AG10803 (cell line): ENCODE measurements at places on chromosomes 5 and 9.
A peak's percentile ranks its signal among the peaks of the same experiment; 100 is the strongest.

DNA sequence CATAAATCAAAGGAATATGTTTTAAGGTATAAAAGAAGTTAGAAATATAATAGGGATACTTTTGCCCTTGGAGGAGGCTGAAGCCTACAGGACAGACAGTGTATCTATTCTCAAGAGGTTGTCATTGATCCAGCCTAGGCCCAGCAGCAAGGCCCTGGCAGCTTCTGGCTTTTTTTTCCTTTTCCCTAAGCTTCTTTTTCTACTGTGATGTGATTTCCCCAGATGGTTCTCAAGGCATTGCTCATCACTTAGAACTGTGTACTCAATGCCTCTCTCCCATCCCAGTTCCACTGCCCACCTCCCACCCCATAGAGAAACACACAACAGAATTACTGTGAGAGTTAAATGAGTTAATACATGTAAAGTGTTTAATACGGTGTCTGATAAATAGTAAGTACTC is 88.6 kb downstream of the SLC44A1 start:
- peak; percentile 59 for DNase-seq

DNA sequence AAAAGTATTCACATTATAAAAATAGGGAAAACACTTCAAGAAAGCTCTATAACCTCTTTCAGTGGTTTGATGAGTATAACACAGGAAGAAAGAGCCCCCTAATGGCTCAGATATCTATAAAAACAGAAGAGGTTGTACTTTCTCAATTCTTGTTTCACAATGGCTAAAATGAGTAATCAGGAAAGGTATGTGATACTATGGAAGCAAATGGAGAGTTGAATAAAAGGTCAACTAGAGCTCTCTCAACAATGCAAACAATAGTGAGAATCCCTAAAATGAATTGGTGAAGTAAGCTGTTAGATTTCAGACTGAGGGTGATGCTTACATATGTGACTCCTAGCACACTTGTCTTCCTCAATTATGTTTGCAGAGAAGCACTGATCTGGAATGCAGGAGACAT is 584.6 kb upstream of the CDH18 start:
- DNase-seq, result no peak

GRCh38 chr5:178996156-178996555 is 1.0 kb upstream of the GRM6 start:
- DNase-seq, result no peak

DNA sequence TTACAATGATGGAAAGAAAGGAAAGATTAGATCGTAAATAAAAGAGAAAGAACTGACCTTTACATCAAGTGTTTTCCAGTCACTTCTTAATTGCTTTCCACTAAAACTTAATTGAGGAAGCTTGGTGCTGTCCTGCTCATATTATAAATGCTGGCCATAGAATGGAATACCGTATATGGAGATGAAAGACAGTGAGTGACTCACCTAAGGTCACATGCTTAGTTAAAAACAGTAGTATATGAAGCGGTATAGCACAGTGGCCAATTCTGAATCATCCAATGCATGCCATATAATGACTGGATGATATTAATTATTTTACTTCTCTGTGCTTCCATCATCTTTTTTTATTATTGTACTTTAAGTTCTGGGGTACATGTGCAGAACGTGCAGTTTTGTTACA is 482.4 kb upstream of the SGCD start:
- no peak for DNase-seq

DNA sequence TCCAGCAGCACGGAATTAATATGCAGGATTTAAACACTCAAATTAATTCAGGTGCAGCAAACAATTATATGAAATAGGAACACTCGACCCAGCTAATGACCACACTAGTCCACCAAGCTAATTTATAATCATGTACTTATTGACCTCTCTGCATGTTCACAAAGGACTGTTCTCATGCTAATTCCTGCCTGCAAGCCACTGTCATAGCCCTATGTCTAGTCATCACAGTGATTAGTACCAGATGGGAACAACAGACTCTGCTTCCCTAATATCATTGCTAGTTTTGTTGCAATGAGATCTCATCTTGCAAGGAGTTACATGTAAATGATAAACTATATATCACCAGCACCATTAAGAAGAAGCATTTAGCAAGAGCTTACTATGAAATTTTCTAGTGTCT is 553.0 kb upstream of the GRAMD2B start:
- DNase-seq, result peak; percentile 25

DNA sequence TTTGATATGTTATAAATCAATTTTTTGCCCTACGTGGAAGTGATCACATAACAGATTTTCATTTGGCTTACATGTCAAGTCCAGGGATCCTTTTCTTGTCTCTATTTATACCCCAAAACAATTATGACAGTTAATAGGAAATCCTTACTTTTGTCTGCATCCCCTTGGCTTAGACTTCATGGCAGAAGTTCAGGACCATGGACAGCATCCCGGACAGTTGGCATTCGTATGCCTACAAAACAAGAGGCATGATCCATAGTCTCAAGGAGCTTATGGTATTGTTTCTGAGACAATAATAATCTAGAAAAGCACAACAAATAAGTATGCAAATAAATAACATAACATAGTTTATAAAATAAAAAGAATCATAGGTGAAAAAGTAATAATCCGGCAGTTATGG is 214.3 kb upstream of the GRIA1 start:
- DNase-seq, result peak; percentile 29

- no peak for DNase-seq
These were observed 159.4 kb upstream of the SMARCA2 start for GRCh38 chr9:1855726-1856125.

- peak; percentile 54 for DNase-seq
These were observed 583.0 kb upstream of the WWC1 start for GRCh38 chr5:167708449-167708848.

- DNase-seq, result no peak
These were observed 15.8 kb downstream of the NEK6 start for GRCh38 chr9:124273427-124274160.

DNA sequence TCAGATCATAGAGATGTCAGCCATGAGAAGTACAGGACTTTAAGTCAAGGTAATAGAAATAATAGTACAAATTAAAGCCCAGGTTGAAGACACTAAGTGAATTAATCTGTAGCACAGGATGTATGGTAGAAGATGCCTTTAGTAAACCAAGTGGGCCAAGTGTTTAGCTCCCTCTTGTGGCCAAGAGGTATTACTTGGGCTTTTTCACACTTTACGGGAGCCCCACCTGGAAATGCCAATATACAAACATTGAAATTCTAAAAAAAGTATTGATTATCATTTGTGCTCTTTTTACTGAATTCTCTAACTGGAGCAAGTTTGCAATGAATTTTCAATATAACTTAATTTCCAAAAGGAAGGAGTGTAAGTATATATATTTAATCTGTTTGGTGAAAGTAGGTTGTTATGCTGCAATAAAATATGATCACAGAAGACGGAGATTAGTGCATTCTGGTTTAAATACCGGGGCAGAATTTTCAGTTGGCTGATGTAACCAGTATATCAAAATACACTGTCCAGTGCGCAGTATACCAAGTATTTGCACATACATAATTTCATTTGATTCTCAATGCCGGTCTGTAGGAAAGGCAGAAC is 84.7 kb downstream of the PARP8 start:
- DNase-seq, result peak; percentile 60

DNA sequence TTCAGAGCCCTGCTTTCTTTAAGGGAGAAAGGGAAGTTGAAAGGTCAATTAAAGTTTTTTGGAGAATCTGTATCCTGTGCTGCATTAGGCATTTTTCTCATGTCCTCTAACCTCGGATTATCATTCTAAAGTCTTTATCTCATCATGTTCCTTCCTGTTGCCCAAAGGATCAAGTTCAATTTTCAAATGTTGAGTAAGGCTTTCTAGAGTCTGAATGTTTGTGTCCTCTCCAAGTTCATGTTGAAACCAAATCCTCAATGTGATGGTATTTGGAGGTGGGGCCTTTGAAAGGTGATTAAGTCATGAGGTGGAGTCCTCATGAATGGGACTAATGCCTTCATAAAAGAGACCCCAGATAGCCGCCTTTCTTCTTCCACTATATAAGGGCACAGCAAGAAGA is 20.2 kb upstream of the TNC start:
- peak; percentile 47 for DNase-seq

DNA sequence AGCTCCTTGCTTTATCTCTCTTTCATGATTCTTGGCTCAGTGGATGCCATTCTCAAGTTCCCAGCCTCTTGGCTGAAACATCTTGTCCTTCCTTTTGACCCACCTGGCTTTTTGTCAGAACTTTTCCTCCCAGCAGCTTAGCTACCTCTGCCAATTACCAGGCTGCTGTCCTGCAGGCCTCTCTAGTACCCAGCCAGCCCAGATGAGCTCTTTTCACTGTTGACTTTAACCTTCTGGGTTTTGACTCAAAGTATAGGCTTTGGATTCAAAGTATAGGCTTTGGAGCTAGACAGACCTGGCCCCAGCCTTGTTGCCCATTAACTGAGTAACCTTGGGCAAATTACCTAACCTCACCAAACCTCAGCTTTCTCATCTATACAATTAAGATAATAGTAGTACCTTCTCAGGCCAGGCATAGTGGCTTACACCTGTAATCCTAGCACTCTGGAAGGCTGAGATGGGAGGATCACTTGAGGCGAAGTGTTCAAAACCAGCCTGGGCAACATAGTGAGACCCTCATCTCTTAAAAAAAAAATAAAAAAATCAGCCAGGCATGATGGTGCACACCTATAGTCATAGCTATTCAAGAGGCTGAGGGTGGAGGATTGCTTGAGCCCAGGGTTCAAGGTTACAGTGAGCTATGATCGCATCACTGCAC is 6.6 kb upstream of the TMEFF1 start:
- DNase-seq, result no peak
